ENCODE measurements at places on chromosomes 3 and 15.

DNA sequence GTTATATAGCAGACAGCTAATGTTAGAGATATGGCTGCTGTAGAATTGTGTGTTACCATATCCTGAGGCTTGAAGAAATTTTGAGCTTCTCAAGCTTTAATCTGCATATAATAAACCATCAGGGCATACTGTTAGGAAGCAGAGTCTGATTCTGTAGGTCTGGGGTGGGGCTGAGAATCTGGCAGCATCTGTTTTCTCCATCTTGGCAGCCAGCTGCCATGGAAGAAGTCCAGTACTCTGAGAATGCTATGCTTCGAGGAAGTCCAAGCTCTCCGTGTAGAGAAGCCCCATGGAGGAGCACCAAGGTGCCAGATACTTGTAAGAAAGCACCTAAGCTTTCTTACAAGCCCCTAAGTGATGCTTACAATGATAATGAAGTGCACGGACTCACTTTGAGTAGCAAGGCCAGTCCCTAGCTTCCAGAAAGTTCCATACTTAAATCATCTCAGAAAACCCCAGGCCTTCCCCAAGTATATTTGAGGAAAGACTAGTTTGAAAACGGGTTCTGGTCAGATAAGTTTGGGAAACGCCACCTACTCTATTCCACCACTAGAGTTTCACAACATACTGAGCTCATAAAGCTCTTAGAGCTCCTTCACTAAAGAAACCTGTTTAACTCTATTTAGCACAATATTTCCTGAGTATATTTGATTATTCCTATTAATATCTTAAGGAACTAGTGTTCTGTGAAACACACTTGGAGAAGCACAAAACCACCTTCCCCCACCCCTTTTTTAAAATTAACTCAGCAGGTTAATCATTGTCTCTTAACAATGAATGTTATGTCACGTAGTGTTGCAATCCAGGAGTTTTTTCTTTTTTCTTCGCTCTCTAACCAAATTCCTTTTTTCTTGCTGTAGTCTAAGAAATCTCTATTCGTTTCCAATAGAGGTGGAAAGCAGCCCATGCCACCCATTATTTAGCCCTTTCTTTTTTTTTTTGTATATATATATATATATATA, 59.9 kb upstream of the RASGRP1 start:
- DNase-seq, result no peak

- no peak for DNase-seq
Observed at GRCh38 chr3:82130046-82130445, 368.6 kb upstream of the GBE1 start.

DNA sequence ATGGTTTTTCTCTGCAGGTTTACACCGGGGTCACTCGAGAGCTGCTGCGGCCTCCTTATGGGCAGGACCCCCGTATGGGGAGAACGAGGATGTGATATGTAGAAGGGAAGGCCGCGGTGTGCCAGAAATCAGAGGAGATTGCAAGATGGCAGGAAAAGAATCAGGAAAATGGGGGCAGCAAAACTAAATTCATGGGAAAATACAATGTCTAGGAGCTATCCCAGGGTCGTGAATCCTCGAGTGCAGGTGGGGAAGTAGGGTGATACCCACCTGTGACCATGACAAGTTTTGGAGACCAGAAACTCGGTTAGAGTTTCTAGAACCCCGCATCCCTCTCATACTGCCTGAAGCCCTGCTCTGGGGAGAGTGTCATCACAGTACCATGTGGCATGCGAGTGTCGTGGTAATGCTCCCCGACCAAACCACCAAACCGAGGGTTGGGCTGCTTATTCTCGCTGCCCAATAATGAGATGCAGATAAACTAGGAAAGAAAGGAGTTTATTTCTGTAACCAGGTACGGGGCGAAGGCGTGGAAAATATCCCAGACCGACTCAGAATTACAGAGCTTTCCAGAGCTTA, 781 bp downstream of the TRNT1 start:
- DNase-seq, result no peak

GRCh38 chr3:23952646-23953045, 7.6 kb downstream of the NR1D2 start:
- no peak for DNase-seq

DNA sequence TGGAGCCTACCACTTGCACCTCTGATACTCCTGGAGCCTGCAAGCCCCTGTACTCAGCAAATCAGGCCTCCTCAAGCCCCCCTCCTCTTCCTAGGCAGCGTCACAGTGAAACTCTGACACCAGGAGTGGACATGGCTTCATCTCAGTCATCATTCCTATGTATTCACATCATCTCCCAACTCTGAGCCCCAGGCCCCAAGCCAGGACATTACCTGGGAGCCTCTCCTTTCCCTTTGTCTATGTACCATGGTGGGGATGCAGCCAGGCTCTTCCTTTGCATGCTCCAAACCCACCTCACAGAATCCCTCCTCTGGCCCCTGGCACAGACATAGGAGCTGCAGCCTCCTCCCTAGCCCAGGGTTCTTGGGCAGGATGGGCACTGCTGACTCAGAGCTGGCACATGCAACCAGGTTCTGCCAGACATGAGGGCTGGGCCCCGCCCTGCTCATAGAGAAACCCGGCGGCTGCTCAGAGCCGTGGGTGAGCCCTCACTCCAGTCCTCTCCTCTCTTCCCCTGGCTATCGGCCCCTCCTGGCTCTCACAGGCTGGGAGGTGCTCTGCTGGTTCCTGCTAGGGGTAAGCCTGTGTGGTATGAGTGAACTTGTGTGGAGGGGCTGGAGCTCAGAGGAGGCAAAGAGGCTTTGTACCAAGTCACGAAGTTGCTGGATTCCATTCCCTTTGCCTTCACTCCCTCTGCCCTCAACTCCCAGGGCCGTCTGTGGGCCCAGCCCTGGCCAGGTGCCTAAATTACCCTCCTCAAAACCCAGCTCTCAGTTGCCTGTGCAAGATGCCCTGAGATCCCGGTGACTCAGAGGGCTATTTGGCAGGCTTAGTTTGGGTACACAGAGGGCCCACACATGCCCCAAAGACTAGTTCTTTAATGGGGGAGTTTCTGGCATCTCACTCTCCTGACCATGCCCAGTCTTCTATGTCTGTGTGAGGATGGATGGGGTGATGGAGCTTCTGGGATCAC, 1.9 kb upstream of the PLCD1 start:
- DNase-seq, result no peak

- DNase-seq, result no peak
Observed at GRCh38 chr3:172816281-172816680, 65.8 kb downstream of the ECT2 start.

DNA sequence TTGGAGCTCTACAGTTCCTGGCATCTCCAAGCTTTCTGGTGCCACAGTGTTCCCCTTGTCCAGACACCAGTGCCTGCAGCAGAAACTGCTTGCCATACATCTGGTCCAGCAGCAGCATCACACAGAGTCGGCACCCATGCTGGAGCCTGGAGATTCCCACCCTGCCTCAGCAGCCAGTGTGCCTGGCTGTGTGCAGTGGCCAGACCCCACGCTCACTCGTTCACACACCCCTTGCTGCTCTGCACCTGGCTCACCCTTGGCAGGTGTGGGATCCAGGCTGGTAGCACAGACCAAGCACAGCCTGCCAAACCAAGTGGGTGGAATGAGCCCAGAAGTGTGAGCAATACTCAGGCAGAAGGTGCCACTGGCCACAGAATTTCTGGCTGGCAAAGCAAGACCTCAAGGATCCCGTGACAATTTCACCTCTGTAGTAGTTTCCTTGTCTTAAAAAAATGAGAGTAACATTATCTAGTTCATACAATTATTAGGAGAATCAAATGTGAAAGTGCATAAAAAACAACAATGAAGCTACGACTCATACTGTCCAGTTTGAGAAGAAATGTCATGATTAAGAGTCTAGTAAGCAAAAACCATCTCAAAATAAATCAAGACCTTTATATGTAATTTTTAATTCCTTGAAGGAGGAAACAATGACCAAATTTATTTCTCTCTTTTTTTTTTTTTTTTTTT, 22.9 kb upstream of the ZBED2 start:
- DNase-seq, result no peak

- peak; percentile 79 for DNase-seq
Observed at GRCh38 chr15:89068325-89068784, 19.9 kb upstream of the ABHD2 start.

GRCh38 chr15:39473298-39473947, 107.5 kb upstream of the THBS1 start:
- DNase-seq, result no peak

- peak; percentile 95 for DNase-seq
Observed at GRCh38 chr15:71080705-71081104, 34.6 kb upstream of the THSD4 start.

- no peak for DNase-seq
Observed at GRCh38 chr3:69250014-69250413, 127.6 kb upstream of the LMOD3 start.

DNA sequence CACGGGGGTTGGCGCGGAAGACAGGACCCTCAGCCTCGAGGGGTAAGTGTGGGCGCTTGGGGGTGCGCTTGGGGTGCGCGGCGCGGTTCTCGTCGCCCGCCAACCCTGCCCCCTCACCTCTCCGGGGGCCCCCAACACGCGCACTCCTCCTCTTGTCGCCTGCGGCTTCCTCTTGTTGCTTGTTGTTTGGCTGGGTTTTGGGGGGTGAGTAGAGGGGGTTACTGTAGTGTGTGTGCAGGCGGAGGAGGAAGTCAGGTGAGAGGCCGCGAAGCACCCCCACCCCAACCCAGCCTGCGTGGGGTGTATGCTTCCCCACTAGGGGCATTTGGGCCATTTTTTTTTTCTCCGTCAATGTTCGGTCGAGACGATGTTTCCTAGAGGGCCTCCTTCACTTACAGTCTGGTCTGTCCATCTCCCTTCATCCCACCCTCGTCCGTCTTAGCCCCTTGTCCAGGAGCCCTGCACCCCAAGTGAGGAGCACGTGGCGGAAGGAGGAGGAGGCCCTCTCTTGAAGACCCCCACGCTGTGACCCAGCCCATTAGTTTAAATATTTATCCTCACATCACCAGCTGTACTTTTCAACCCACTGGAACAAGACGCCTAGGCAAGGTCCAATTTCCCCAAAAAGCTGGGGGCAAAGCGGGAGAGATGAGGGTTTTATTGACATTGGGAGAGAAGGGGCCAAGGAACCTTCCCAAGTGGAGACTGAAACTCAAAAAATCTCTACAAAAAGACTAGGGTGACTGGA, 20.4 kb upstream of the SATB1 start:
- no peak for DNase-seq

- DNase-seq, result peak; percentile 69
Observed at GRCh38 chr15:32861761-32862160, 144.0 kb downstream of the GREM1 start.

GRCh38 chr3:108780235-108780634, 23.0 kb upstream of the RETNLB start:
- no peak for DNase-seq

GRCh38 chr15:63335543-63336240, 46.0 kb downstream of the CA12 start:
- no peak for DNase-seq

DNA sequence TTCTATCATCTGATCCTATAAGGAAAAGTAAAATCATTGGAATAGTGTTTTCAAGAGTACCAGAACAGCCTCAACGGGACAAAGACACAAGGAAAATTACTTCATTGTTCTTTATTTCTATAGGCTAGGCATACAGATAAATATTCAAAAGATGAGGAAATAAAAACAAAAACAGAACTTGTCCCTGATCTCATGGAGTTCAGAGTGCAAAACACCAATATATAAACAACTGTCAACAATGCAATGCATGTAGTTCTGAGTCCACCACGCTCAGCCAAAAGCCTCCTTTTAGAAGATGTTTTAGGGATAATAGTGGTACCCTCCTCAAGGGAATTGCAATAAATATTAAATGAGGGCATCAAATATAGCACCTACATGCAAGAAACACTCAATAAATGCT, 4.6 kb upstream of the SLC4A7 start:
- no peak for DNase-seq

DNA sequence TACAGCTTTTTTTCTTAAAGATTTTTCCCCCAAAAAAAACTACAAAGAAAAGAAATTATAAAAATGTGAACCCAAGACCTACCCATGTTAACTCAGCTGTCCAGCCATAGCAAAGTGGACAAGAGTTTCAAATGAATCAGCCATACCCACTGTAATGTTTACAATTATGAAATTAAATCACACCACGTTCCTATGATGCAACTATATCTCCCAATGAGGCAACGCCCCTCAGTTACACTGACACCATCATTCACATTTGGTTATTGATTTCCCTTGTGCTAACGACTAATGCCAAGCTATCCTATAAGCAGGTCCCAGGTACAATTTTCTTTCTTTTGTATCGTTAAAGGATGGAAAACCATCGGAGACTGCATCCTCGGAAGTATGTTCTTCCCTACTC, 115.1 kb upstream of the ICE2 start:
- DNase-seq, result no peak

- DNase-seq, result no peak
Observed at GRCh38 chr3:33717616-33717865, 513 bp downstream of the CLASP2 start.

- DNase-seq, result no peak
Observed at GRCh38 chr3:14448756-14449727, 46.6 kb downstream of the SLC6A6 start.

DNA sequence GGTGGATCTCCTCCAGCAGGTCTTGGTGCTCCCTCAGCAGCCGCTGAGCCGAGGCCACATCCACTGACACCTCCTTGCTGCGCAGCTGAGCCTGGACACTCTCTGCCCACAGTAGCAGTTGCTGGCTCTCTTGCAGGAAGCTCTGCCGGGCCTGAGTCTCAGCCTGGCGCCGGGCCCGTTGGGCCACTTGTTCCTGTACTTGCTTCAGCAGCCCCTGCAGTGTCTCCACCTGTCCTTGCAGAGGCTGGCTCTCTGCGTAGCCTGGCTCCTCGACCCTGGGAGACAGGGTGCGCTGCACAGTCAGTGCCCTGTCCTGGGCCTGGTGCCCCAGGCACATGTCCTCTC, 15.5 kb downstream of the SPTBN5 start:
- no peak for DNase-seq

DNA sequence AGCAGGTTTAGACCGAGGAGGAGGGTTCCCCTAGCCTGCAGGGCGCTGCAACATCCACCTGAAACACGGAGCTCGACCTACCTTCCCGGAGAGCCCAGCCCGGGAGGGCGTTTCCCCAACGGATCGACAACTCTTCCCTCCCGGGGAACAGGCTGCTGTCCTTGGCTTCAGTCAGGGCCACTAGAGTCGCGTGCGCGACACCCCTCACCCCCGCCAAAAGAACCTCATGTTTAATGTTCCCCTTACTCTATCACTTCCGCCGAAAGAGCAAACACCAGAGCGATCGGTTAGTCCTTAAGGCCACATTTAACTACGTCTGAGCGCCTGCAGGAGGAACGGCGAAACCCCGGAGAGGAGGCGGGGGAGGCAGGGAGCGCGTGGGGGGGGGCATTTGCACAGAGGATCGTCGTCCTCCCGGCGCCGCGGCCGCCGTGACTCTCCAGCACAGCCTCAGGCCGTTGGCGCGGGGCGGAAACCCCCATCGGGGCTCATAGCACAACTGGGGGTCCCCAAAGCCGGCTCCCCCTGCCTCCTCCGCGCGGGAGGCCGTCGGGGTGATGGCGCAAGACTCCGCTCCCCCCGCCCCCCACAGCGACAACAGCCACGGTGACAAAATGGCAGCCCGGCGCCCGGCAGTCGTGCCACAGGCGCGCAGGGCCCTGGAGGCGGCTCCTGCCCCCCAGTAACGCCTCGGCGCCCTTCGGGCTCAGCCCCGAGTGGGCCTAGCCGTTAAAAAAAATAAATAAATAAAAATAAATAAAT, 3.2 kb downstream of the ANP32A start:
- DNase-seq, result no peak

Measured in BJ (cell line).